Stimulated activated CD4-positive, alpha-beta T cell treated with anti-CD3 and anti-CD28 coated beads, Interleukin-4, amount 100 ng/mL, for 24 hours (primary cell): ENCODE measurements at places on chromosomes 7 and 10.

- no peak for DNase-seq
Measured at GRCh38 chr10:120990831-120991230, 139.7 kb downstream of the WDR11 start.

- DNase-seq = no peak
Measured at GRCh38 chr10:115163129-115163528, 70.0 kb downstream of the ATRNL1 start.

DNA sequence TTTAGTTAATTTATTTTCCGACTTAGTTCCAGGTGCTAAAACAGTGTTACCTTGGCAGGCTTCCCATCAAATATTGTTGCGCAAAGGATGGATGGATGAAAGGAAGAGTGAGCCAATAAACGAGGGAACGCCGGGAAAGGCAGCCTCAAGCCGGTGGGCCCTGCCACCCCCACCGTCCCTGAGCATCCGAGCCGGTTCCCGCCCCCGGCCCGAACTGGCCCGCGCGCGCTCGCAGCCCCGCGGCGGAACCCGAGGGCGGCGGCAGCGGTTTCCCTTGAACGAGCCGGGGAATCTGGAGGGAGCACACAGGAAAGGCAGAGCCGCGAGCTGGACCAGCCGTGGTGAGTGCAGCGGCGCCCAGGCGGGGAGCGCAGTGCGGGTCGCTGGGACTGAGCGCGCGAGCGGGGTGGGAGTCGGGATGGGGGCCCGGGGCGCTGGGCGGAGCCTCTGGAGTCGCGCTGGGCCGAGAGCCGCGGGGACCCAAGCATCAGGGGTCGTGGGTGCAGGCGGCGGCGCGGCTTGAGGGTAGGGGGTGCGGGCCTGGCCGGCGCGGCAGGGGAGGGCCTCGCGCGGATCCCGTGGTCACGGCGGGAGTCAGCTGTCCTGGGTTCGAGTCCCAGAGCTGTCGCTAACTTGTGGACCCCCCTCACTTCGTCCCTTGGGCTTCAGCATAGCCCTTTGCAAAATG lies at the start of gene AGK:
Gene AGK, plus strand, starts transcription at position 317 of the 688 bp plus-strand sequence. CDS start 4,057 bp downstream, outside the sequence.
- peak; percentile 80 for DNase-seq

DNA sequence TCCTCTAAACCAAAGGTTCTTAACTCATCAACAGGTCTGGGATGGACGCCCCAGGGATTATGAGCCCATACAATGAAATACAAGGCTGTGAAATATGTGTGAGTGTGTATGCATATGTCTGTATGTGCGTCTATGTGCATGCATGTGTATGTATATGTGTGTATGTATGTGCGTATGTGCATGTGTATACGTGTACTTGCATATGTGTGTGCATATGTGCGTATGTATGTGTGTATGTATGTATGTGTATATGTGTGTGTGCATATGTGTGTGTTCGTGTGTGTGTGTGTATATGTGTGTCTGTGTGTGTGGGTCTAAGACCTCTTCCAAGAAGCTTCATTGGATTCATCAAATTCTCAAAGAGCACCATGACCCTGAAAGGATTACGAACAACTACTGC lies 112.3 kb downstream of the SFMBT2 start:
- DNase-seq = no peak

GRCh38 chr7:90833443-90833842 lies 237.3 kb downstream of the CDK14 start:
- DNase-seq = no peak

- DNase-seq = no peak
Measured at GRCh38 chr7:90383422-90383821, 19.8 kb upstream of the CLDN12 start.

DNA sequence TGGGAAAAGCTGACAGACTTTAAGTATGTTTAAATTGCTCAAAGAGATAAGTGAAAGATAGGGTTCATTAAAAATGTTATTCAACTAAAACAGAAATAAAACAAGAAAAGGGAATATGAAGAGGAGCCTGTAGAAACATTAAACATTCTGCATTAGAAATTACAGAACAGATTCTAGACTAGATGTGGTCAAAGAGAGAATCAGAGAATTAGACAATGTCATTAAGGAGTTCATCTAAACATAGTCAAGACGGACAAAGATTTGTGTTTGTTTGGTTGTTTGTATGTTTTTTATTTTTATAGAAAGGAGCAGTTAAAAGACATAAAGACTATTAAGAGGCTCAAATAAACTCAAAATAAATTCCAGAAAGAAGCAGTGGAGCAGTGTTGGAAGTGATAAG lies 80.0 kb downstream of the NKX6-2 start:
- DNase-seq = no peak

DNA sequence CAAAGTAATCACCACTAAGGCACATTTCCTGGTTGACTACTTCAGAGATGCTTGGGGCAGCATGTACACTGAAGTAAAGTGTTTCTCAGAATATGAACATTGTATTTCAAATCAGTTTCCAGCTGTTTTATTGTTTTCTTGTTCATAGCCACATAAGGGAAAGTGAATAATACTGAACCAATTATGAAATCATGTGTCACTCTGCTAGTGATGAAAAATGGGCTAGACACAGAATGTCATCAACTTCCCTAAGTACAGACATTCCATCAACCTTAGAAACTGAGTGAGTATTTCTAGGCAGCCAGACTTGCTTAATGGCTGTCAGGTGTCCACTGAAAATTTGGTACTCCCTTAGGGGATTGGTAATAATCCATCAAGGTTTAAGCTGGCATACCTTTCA lies 603.5 kb downstream of the ARL4A start:
- no peak for DNase-seq

GRCh38 chr7:105209870-105210269 lies 178.9 kb downstream of the SRPK2 start:
- no peak for DNase-seq

DNA sequence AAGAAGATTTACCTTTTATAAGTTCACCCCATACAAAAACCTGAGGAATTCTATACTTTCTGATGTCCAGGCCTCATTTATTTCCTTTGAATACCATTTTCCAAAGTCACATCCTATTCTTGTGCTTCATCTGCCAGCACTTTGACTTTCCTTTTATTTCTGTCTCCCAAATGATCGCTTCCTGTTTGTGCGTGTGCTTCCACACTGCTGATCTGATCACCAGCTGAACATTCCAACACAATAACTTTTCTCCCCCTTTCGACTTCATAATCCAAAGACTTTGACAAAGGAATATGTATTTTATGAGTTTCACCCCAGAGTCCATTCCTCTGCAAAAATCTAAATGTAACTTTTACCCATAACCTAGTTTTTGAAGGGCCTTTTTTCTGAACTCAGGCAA lies 3.1 kb downstream of the ELAPOR2 start:
- DNase-seq = no peak

DNA sequence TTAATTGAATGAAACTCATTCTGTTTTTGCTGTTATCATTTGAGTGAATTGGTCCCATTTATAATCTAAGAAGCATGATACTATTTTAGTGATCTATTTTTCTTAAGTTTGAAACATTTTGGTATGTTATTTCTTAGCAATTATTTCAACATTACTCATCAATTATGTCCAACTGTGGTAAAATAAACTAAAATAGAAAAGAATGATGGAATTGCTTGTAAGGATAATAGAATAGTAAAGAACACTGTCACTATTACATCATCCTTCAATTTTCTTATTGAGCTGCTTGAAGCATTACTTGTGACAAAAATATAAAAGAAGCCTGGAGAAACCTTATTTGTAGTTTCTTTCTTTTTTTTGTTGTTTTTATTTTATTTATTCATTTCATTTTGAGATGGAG lies 42.4 kb downstream of the ZNF487 start:
- no peak for DNase-seq

DNA sequence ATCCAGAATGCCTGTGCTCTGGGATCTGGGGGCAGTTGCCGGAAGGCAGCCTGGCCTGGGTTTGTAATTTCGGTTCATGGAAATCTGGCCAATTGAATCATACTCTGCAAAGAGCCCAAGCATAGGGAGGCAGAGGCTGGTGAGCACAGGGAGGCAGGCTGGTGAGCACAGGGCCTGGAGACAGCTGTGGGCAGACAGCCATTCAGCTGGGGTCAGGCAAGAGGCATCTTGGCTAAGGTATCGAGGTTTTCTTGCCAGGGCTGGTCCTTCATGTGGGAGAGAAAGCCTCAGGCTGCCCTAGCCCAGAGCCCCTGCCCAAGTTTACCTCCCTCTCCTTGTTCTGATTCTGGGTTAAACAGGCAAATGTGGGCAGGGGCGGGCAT lies 63.7 kb upstream of the BAIAP2L1 start:
- DNase-seq = no peak

- peak; percentile 34 for DNase-seq
Measured at GRCh38 chr10:102645388-102645740, 1.1 kb downstream of the TRIM8 start.

- no peak for DNase-seq
Measured at GRCh38 chr10:93337309-93337721, 144.8 kb downstream of the MYOF start.

DNA sequence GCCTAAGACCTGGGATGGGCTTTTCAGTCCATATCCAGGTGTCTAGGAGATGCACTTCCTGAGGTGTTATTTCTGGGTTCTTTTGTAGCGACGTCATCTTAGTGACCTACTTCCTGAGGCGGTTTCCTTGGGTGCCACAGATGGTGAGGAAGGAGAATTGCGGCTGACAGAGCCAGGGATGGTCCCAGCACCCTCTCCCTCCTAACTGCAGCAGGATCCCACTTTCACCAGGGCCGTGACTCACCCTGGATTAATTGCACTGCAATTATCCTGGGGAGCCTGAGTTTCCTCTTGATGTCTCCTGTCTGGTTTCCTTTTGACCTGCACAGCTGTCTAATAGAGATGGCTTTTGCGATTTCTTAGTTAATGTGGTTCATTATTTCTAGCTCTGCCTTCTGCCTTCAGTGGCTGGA lies 271.7 kb downstream of the TCF7L2 start:
- DNase-seq = no peak

DNA sequence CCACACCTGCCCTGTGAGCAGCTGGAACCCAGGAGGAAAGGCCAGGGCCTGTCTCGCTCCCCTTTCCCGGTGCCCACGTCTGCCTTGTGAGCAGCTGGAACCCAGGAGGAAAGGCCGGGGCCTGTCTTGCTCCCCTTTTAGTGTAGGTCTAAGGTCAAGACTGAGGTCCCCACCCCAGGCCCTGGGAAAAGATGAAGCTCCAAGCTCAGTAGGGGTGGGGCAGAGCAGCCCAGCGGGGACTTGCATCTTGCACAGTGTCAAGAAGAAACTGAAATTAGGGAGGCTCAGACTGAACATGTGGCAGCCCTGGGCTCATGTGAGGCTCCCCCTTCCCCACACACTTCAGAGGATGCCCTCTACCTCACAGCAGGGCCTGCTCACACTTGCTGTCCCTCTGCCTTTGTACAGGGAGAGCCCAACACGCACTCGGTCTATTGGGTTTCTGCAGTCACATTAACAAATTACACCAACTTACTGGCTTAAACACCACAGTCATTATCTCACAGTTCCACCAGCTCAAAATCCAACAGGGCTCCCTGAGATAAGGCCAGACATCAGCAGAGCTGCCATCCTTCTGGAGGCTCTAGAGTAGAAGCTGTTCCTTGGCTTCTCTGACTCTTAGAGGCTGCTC lies 12.4 kb downstream of the POLL start:
- DNase-seq = no peak

DNA sequence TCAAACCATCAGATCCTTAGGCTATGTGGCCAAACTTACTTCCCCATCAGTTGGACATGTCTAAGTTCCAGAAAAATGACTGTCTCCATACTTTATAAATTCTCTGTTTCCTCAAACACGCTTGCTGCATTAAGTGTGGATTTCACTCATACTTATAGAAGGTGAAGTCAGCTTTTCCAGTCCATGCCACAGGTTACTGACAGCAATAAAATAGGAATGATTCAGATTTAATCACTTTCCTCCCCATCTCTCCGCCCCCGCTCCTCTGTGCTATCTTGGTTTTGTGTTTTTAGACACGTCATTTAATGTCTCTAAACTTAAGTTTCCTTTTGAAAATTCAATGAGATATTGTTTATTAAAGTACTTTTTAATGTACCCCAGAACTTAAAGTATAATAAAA lies 1098.0 kb upstream of the C7orf33 start:
- no peak for DNase-seq

DNA sequence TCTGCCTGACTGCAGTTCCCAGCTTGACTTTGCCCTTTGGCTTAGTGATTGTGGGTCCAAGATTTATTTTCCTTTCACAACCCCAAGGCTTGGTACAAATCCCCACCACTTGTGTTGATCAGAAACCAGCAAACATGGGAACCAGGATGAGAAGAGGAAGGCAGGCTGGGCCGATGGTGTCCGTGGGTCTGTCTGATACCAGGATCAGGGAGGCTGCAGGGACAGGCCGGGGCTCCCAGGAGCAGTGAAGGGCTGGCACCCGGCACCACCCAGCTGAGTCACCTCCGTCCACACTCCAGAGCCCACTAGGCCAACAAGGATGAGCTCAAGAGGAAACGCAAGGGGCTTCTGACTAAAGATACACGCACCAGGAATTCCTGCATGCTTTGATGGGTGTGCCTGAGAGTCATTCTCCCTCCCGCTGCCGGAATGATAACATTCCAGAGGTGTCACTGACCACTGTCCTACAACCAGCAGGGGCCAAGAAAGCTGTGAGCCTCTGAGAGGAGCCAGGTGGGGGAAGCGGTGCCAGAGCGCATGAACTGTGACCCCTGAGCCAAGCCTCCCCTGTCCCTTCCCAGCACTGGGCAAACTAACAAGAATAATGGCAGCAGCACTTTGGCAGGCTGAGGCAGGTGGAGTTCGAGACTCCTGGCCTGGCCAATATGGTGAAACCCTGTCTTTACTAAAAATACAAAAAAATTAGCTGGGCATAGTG lies 29.2 kb upstream of the PROSER2 start:
- no peak for DNase-seq

DNA sequence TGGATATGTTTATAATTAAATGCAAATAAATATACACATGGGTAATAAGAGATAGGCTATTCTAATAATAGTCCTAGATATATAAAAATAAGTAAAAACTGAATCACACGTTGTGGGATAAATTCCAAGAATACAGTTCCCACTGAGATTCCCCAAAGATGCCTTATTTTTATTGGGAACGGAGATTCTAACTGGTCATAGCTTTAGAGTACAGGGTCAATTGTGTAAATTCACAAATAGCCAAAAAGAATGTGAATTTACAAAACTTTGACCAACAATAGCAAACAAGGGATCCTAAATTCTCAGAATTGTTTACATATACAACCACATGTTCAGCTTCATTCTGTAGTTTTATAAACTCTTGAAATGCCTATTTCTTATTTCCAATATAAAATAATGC lies 65.0 kb downstream of the VSTM4 start:
- no peak for DNase-seq

- DNase-seq = no peak
Measured at GRCh38 chr7:95104739-95105138, 197.3 kb downstream of the PPP1R9A start.
